ENCODE measurements at places on chromosomes 7 and 10.

- no peak for DNase-seq
These were observed 20.3 kb upstream of the HECTD2 start for GRCh38 chr10:91389636-91390512.

GRCh38 chr10:45460235-45460878 is 86.3 kb downstream of the ALOX5 start:
- no peak for DNase-seq

DNA sequence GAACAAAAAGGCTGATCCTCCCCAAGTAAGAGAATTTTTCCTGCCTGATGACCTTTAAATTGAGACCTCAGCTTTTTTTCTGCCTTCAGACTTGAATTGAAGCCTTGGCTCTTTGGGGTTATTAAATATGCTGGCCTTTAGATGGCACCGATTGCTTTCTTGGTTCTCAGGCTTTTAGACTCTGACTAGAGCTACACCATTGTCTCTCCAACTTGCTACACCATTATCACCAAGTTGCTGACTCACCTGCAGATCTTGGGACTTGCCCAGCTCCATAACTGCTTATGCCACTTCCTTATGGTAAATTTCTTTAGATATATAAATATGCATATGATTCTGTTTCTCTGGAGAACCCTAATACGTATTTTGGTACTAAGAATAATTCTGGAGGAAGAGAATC is 3.1 kb upstream of the ABCA13 start:
- no peak for DNase-seq

- peak; percentile 32 for DNase-seq
These were observed 65.4 kb downstream of the GRID1 start for GRCh38 chr10:86300931-86301830.

GRCh38 chr10:36765782-36766414 is 359.5 kb upstream of the ANKRD30A start:
- no peak for DNase-seq

DNA sequence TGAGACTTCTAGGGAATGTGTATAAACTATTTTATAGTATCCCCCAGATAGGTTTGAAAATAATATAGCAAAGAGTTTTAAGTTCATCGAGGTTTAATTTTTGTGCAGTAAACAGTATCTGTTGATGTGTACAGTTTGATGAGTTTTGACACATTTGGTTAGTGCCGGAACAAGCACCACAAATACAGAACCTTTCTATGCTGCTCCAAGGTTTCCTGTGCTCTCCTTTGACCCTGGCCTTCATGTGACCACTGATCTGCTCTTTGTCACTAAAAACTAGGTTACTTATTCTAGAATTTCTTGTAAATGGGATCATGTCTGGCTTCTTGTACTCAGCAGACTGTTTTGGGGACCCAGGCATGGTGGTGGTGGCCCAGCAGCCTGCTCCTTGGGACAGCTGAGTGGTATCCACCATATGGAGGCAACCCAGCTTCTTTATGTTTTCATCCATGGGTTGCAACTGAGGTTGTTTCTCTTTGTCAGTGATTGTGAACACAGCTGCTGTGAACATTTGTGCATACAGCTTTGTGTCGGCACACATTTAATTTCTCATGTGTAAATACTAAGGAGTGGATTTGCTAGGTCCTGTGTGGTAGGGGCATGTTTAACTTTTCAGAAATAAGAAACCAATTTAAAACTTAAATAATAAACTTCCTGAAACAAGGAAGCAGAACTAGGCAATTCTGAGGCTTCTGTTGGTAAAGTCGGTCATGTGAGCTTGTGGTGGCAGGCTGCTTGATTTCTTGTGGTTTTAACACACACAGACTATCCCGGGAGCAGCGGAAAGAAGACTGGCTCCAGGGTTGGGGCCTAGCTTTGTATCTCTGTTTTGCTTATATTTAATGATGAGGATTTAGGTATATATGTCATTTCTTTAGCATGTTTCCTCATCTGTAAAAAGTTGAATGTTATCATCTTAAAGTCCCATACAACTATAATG is 219.4 kb downstream of the ABCA13 start:
- DNase-seq: no peak

DNA sequence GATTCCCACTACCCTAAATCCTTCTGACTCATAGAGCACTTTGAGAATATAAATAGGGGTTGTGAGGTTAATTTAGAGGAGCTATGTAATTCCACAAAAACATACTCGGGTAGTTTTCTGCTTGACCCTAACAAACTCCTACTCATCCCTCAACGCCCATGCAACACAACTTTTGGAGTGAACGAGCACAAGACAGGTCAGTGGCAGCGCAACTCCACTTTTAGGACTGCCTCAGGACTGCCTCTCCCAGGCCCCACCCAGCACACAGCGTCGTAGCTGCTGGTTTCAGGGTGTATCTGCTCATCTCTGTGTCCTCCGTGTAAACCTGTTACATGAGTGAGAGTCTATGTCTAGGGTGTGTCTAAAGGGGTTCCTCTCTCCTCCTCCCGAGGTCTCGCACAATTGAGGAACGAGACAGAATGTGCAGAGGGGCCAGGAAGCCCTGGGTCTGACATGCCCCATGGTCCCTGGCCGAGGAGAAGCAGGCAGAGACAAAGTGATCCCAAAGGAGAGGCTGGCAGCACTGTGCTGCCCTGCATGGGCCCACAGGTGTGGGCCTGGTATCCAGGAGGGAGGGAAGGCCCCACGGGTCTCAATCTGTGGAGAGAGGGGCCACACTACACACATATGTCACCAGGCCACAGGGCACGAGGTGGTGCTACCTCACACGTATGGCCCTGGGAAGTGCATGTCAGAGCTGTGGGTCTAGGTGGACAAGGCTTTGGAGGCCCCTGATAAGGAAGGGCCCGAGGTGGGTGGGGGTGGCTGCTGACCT is 45.5 kb downstream of the CAMK2B start:
- DNase-seq: peak; percentile 42

DNA sequence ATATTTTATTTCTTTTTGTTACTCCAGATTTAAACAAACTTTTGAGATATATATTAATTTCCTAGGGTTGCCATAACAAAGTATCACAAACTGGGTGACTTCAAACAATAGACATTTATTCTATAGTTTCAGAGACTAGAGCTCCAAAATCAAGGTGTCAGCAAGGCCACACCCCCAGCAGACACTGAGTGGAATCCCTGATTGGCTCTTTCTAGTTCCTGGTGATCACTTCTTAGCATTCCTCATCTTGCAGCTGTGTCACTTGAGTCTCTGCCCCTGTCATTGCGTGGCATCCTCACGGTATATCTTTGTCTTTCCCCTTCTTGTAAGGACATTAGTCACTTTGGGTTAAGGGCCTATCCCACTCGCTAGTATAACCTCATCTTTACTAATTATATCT is 7.6 kb upstream of the SLC26A3 start:
- no peak for DNase-seq

DNA sequence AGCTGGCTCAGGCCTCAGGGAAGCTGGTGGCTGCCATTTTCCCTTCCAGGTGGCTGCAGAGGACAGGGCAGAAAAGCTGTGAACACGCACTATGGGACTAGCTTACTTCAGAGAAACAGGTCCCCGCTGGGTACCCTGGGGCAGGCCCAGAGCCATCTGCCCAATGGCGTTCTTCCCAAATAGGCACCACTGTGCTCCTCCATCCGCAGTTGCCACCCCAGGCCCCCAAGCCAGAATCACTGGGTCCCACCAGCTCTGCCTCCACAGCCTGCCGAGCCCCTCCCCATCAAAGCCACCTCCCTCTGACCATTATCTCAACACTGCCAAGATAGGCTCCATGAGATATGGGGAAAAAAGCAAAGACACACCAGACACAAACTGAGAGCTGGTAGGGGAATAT is 11.4 kb downstream of the BUD31 start:
- no peak for DNase-seq

GRCh38 chr7:33849971-33850559 is 55.3 kb upstream of the BMPER start:
- DNase-seq: no peak

DNA sequence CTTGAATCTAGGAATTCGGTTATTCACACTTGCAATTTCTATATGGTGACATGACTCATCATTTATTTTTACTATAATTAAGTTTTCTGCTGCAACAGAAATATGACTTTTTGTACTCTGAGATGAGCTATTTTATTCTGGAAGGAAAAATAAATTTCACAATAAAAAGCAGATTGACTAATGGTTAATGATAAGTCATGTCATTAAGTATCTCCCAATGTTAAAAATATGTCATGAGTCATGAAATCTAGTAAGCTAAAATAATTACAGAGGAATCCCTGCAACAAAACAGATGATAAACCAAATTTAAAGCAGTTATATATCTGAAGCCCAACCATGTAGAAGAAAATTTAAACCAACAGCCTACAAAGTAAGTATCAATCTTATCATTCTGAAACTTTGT is 149.2 kb downstream of the CACNA2D1 start:
- no peak for DNase-seq

GRCh38 chr7:44087911-44088838 is 5.8 kb upstream of the POLM start:
- peak; percentile 71 for DNase-seq

DNA sequence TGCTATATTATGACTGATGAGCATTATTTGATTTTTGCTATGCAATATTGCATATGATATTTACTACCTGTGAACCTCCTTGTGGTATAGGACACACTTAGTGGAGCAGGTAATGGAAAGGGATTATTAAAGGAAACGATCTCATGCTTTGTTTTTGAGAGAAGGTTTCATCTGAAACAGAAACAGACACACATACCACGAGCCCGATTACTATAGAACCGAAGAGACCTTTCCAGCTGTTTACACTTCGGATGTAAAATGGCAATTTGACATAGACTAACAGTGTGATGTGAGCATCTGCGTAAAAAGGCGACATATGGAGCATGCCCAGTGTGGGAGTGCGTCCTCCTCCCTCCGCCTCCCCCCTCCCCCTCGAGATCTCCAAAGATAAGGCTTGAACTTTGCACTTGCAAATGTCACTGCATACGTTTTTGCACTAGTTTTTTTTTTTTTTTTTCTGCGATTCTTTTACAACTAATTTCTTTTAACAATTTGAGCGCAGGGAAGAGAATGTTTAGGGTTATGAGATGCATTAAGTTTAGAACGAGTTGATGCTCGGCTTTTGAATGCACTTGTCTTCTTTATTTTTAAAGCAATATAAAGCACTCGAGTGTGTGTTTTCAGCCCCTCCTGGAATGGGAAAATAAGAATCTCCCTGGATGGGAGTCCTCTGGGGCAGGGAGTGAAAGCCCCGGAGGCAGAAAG is 251.0 kb downstream of the NSUN6 start:
- peak; percentile 60 for DNase-seq

DNA sequence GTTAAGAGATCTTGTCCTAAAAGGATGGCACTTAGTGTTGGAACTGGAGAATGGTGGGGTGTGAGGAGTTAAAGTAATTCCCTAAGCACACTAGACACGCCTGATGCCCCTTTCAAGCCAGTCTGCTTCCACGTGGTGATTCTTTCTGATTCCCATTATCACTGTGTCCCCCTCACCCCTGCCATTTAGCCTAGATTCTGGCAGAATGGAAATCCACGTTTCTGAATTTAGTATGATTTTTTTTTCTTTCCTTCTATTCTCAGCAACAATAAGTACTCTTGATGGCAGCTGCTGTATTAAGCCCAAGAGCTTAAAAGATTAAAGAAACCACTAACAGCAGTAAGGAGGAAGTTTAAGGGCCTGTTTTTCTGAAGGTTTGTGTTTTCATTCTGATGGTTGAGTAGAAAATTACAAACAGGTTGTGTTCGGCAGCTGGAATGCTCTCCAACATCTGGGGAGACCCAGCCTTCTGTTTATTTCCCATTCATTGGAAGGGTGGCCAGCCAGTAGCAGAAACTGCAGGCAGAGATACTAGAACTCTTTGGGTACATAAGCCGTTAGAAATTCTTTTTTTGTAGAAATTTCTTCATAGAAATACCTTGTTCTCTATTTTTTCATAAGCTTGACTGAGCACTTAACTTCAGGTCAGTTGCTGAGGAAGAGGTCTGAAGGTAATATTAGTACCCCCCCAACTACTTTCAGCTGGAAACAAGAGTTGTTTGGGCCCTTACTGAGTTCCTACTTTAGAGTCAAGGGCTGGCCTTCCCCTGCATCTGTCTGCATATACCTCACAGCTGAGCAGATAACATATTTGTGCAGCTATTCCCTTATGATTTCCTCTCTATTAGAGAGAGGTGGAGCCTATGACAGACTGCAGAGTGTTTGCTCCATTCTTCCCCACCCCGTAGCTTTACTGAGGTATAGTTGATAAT is 355.1 kb downstream of the AUTS2 start:
- DNase-seq: no peak

DNA sequence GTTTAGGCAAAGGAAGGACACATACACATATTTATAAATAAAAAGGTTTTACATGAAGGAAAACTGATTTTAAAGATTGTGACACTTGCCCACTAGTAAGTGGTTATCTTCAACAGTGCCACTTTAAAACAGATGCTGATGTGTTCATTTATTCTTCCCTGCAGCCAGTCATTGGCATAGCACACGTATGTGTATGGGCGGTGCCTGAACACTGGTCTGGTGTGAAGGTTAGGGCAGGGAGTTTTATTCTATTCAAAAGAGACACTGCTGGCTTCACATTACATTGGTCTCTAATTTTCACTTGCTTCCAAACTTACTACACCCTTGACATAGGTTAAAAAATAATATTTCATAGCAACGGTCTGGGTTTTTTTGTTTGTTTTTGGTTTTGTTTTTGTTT is 57.9 kb downstream of the NOD1 start:
- DNase-seq: no peak

DNA sequence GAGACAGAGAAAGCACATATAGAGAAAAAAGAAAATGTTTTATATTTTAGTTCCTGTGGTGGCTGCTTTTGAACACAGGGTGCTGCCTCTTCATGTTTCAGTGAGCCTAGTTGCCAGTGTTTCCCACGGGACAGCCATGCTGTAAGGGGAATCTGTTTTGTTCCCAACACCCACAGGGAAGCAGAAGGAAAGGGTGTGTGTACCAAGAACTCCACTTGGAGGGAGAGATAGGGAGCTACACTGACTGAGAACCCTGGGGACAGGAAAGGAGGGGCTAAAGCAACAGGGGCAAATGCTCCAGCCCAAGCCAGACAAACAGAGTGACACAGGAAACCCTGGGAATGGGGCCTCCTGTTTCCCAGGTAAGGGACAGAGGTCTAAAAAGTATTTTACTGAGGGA is 40.2 kb downstream of the FRMPD2 start:
- peak; percentile 22 for DNase-seq

- peak; percentile 30 for DNase-seq
These were observed 198.9 kb downstream of the WDR37 start for GRCh38 chr10:1255118-1255517.
